ENCODE measurements at places on chromosomes 13 and 19.
A peak's percentile ranks its signal among the peaks of the same experiment; 100 is the strongest.

- DNase-seq = peak; percentile 89
Measured at GRCh38 chr19:37779127-37780005, at the start of gene ZNF573. ZNF573 (minus strand) TSS chr19:37779586; CDS start chr19:37773729, 5,857 bp downstream.

DNA sequence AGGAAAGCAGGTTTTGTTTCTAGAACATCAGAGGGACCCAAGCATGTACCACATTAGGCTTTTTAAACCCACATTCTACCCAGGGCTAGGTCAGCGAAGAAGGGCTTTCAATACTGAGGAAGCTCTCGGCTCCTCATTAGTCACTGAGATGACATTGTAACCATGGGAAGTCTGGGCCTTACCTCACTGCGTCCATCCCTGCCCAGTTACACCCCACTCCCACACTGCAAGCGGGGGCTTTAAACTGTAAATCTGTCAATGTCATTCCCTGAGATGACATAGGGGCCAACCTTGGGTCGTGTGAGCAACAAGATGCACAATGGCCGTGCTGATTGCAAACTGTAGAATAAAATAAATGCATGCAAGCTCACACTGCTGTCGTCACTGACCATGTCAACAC, 21.7 kb upstream of the TFDP1 start:
- DNase-seq = no peak

- DNase-seq = no peak
Measured at GRCh38 chr13:26509491-26509890, 48.0 kb upstream of the WASF3 start.

DNA sequence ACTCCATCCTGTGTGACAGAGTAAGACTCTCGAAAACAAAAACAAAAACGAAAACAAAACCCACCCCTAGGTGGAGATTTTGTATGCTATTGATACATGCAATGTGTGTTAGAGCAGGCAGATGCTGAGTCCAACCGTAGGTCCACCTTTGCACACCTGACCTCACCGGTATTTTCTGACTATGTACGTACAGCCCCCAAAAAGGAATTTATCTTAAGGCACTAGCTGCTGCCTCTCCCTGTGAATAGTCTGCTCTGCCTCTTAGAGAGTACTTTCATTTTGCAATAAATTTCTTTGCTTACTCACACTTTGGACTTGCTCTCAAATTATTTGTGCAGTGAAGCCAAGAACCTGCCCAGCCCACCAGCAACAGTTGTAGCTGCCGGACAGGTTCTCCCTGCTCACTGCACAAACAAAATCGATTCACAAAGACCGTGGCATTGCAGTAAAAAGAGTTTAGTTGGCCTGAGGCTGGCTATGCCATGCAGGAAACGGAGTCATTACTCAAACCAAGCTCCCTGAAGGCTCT, 8.2 kb upstream of the ZNF77 start:
- no peak for DNase-seq

GRCh38 chr13:26708007-26708297, 52.6 kb downstream of the GPR12 start:
- no peak for DNase-seq

DNA sequence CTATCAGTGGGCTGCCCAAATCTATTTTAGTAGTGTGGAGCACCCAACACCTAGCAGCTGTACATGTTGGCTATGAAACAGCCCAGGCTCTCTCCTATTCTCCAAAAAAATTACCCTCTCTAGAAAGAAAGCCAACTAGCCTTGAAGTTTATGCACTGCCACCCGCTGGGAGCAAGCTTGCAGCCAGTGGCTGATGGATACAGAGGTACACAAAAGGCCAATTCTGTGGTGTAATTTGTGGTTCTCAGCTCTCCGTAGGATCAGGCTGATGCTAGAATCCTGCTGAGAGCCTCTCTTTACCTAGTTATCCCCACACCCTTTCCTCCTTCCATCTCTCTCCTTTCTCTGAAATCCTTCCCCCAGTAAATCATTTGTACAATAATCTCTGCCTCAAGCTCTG, 1120.7 kb downstream of the DIAPH3 start:
- DNase-seq = no peak

DNA sequence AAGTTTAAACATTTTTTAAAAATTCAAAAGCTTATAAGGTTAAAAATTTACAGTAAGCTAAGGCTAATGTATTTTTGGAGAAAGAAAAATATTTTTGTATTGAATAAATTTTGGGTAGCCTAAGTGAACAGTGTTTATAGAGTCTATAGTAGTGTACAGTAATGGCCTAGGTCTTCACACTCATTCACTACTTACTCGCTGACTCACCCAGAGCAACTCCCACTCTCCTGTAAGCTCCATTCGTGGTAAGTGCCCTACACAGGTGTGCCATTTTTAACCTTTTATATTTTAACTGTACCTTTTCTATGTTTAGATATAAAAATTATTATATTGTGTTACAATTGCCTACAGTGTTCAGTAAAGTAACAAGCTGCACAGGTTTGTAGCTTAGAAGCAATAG, 96.6 kb upstream of the FREM2 start:
- DNase-seq = no peak

DNA sequence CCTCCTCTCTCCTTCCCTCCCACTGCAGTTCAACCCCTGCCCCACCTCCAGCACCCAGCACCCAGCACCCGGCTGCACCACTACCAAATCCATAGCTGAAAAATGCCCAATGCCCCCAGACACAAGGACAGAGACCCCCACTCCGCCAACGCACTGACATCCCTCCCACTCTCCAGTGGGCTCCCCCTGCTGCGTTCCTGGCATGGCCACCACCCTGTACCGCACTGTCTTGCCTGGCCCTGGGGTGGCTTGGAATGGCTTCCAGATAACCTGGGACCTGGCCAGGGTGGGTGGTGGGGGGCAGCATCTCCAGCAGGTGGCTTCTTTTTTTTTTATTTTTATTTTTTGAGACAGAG, 5.8 kb upstream of the MKNK2 start:
- DNase-seq = no peak

GRCh38 chr13:20824762-20825476, 51.2 kb upstream of the EEF1AKMT1 start:
- DNase-seq = no peak

DNA sequence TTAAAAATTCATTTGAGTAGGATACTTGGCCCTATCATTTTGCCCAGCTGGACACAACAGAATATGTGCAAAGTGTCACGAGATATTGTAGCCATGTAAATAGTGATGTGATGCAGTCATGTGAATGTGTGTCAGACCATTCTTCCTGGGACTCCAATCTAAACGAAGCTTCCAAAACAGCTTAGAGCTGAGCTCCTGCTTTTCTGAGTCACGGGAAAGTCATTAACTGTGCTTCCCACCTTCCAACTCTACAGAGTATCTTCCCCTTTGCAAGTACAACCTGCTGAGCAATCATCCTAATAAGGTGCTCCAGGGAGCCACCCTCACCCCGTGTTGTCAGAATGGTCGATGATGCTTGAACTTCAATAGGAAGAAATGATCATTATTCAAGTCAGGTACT, 294.7 kb downstream of the MYO16 start:
- no peak for DNase-seq

GRCh38 chr19:29779921-29780320, 31.9 kb upstream of the CCNE1 start:
- DNase-seq = no peak

GRCh38 chr19:1230783-1231489, 6.9 kb downstream of the CBARP start:
- DNase-seq = no peak
